ENCODE measurements at places on chromosomes 1 and 21.
A peak's percentile ranks its signal among the peaks of the same experiment; 100 is the strongest.

DNA sequence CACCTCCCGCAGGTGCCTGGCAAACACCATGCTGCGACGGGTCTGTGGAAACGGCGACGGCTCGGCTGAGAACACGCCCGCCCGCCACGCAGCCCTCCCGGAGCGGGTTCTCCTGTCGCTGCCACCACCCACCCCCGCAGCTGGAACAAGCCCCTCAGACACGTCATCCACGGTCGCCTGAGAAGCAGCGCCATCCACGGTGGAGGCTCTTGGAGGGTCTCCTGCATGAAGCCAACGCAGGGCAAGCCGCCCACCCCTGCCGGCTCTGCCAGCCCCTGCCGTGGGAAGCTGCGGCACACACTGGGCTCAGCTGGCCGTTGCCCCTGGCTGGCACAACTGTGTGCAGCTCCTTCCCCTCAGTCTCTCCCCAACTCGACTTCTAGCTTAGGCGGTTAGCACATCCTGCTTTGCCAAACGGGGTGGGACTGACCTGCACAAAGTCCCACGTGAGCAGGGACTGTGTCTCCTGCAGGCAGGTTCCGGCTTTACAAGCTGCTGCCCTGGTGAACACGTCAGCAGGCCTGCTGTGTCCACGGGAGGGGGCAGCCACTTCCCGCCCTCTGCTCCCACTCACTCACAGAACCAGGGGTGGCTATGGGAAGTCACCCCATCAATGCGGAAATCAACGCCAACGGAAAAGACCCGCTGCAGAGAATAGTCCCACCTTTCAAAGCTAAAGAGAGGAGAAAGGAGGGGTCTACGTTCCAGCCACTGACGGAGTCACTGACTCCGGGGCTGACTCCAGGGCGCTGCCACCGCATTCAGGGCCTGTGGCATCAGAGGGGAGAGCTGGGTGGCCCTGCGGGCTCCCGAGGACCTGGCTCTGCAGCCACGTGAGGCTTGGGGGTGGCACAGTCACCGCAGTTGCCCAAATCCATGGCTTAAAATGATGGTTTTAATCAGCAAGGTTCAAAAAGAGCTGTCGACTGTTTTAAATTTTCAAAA is 10.3 kb downstream of the POFUT2 start:
- DNase-seq: no peak

- no peak for DNase-seq
Observed at GRCh38 chr1:221708076-221708571, 33.8 kb downstream of the DUSP10 start.

- peak; percentile 31 for DNase-seq
Observed at GRCh38 chr1:212012034-212012740, 23.2 kb downstream of the INTS7 start.

- DNase-seq: no peak
Observed at GRCh38 chr1:43506233-43506632, 24.4 kb upstream of the PTPRF start.

DNA sequence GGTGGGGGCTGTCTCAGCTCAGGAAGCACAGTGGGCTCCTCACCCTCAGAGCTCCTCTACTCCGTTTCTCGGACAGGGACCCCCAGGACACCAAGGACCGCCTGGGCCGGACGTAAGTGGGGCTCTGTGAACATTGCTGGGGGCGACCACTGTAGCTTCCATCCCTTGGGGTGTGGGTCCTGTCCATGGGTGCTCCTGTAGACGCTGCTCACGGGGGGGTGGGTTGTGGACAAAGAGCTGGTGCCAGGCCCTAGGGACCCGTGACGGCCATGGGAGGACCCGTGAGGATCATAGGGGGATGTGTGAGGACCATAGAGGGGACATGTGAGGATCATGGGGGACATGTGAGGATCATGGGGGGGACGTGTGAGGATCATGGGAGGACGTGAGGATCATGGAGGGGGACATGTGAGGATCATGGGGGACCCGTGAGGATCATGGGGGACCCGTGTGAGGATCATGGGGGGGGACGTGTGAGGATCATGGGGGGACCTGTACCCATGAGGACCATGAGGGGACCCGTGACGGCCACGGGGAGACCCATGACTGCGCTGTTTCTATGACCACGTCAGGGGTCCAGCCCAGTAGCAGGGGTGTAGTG is 18.1 kb downstream of the COL6A1 start:
- DNase-seq: no peak

- DNase-seq: no peak
Observed at GRCh38 chr21:26225046-26225445, 54.5 kb upstream of the APP start.

- no peak for DNase-seq
Observed at GRCh38 chr1:84156210-84156621, 12.1 kb downstream of the PRKACB start.

DNA sequence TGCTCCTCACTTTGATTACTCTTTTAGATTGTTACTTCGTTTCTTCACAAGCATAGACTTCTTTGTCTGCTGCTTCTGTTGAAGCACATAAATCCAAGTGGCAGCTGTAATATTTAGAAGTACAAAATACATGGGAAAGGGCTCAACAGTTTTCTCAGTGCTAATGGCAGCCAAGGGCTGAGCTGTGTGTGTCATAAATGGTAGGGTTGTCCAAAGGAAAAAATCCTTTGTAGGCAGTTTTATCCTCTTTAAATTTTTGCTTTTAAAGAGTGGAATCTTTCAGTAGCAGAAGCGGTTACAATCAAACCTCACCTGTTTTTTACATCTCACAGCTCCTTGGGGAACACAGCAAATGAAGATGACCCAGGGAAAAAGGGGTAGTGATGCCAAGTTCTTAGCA is 650.8 kb downstream of the PLPP3 start:
- DNase-seq: no peak
